ENCODE measurements at places on chromosomes 6 and 20.

GRCh38 chr6:70119218-70119835, 183.6 kb downstream of the COL9A1 start:
- DNase-seq, result peak; percentile 82

GRCh38 chr6:31356216-31356945, 598 bp downstream of the HLA-B start:
- DNase-seq, result peak; percentile 24

- DNase-seq, result no peak
These were observed 38.8 kb downstream of the SLC22A3 start for GRCh38 chr6:160386869-160387530.

DNA sequence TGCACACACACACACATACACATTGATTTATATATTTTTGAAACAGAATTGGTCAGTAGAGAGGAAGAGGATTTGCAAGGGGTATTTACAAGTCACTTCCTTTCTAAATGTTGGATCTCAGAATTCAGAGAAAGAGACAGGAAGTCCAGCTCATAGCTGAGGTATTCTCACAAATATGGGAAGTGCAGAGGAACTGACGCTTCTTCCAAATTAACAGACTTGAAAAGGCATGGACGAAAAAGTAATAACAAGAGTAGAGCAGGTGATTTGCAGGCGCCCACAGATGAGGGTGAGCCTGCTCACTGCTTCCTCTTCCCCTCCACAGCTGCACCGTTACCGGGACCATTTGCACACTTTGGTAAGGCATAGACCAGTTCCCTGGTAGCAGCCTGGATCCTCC, 246.4 kb downstream of the PHACTR1 start:
- no peak for DNase-seq

DNA sequence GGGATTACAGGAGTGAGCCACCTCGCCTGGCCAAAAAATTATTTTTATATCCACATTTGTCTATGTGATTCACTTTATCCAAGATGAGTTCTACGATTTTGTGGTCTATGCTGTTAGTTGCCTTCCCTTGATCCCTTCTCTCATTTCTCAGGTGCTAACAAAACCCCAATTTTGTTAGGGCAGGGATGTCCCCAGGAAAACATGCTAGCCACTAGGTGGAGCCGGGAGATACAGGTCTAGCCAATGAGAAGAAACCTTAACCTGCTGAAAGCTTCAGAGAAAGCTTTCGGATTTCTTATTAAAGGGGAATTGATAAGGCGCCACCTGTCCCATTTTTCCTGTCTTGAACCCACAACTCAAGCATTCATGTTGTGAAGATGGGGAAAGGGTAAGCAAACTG, 167.4 kb upstream of the OLIG3 start:
- no peak for DNase-seq

DNA sequence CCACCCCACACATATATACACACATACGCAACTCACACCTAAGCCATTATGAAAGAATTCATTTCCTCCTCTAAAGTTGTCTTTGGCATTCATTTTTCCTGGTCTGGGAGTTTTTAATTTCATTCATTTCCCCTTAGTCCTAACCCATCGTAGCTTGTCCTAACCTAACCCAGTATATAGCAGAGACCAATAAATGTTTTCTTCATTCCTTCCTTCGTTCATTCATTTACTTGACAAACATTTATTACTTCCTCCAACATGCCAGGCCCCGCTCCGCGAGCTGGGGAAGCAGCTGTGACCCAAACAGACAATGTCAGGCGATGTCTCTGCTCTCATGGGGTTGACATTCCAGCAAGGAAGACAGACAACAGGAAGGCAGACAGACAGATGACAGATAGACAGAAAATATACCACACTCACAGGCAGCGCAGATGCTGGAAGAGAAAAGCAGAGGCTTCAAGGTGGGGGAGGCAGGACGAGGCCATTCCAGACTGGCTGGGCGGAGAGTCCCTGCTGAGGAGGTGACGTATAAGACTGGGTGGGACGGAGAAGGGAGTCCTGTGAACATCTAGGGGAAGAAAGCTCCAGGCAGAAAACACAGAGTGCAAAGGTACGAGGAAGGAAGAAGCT, 33.7 kb upstream of the SIRPA start:
- DNase-seq, result peak; percentile 11

GRCh38 chr20:43917380-43917779, 2.7 kb downstream of the TOX2 start:
- DNase-seq, result no peak
